SK-N-DZ (cell line): ENCODE measurements at places on chromosomes 4 and X.

GRCh38 chr4:4637710-4638109, 95.9 kb upstream of the STX18 start:
- no peak for DNase-seq

DNA sequence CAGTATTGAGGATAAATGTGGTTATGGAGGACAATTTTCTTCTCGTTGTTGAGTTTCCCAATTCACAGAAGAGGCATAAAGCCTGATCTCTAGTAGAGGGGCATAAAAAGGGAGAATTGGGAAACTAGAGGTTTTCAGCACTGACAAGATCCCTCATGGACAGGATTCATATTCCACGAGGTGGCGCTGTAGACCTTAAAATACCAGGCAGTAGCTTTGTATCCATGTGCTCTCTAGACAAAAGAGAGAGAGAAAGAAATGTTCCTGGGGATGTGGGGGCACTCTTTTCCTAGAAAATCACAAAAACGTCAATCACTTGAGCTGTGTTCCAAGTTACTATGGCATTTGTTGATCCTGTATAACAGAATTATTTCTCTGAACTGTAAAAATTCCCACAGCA, 128.3 kb downstream of the MAGEE1 start:
- peak; percentile 37 for DNase-seq

GRCh38 chr4:76801621-76802235, 96.2 kb downstream of the SOWAHB start:
- peak; percentile 37 for DNase-seq

GRCh38 chr4:14269824-14270223, 642.3 kb upstream of the BOD1L1 start:
- no peak for DNase-seq

DNA sequence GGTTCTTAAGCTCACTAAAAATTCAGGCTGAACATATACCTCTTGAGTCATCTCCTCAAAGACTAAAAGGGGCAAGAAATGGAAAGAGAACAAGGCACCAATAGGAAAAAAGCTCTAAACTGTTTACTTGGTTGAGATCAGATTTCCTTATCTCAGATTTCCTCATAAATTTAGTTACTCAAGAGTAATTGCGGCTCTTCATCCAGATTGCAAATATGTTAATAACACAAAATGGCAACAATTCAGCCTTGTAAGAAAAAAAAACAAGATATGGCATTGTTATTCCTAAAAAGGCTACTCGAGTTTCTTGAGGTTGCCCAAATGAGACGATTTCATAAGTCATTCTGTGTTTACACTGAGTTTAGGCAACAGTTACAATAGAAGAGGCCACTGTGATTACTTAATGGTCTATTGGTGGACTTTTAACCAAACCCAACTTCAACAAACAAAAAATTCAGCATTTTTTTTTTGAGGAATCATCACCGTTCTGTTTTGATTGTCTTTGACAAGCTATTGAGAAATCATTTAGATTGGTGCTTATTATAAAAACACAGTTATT, 97.9 kb upstream of the PDHA1 start:
- no peak for DNase-seq

GRCh38 chrX:99184153-99184552, 1225.9 kb downstream of the PCDH19 start:
- no peak for DNase-seq
